ENCODE measurements at places on chromosomes 5 and 9.
A peak's percentile ranks its signal among the peaks of the same experiment; 100 is the strongest.

GRCh38 chr5:154937186-154937717 is 759 bp downstream of the GEMIN5 start:
- no peak for DNase-seq

DNA sequence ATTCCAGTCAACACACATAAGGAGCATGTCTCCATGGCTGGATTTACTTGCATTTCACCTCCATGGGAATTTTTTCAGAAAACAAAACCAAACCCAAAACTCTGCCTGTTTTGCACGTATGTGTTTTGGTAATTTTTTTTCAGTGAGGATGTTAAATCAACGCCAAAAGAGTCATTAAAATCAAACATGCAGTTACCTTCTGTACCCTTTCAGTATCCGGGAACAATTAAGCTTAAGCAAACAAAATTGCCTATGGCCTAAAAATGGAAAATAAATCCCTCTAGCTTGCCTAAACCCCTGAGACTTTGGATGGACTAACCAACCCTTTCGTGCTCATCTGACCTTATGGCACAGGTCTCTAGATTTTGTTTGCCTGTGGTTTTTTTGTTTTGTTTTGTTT is 209.2 kb upstream of the KLF4 start:
- DNase-seq = no peak

DNA sequence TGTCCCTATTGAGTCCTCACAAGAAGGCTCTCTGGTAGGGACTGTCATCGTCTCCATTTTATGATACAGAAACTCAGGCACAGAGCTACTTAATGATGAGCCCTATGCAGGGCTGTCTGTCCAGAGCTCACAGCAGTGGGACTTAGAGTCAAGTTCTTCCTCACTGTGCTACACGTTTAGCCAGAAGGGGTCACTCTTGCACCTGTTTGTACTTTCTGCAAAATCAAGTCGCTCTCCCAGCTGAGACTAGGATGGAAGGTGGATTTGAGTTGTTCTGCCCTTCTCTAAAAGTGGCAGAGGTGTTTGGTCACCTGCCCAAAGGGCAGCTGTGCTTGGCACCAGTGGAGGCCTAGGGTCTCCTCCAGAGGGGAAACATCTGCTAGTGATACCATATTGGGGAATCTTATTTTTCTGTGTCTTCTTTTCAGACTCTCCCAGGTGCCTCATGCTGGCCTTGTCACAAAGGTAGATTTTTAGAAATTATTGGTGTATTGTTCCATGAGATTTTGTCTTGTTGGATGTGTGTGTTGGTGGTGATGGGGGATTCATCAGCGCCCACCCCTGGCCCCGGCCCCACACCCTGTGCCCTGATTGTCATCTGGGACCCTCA is 104.2 kb downstream of the PPARGC1B start:
- DNase-seq = peak; percentile 68

DNA sequence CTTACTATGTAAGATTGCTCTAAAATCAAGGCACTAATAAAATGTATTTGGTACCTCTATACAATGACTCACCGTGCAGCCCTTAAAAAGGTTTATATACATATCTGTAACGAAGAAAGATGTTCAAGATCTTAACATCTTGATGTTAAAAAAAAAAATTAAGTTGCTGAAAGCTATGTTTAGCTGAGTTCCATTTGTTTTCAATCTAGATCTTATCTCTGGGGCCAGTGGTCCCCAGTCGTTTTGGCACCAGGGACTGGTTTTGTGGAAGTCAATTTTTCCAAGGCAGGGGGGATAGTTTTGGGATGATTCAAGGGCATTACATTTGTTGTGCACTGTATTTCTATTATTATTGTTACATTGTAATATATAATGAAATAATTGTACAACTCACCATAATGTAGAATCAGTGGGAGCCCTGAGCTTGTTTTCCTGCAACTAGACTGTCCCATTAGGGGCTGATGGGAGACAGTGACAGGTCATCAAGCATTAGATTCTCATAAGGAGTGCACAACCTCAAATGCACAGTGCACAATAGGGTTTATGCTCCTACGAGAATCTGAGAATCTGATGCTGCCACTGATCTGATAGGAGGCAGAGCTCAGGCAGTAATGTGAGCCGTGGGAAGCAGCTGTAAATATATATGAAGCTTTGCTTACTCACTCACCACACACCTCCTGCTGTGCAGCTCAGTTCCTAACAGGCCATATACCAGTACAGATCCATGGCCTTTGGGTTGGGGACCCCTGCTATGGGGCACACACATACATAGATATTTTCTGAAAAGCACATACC is 27.6 kb upstream of the TSLP start:
- DNase-seq = peak; percentile 36

DNA sequence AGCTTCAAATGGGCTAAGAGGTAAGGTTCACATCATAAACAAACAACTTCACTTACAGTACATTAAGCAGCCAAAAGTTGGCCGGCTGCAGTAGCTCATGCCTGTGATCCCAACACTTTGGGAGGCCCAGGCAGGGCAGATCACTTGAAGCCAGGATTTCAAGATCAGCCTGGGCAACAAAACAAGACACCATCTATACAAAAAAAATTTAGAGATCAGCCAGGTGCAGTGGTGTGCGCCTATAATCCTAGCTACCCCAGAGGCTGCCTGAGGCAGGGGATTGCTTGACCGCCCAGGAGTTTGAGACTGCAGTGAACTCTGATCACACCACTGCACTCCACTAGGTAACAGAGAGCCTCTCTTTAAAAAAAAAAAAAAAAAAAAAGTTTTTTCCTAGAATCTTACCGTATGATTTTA is 16.9 kb downstream of the UBTD2 start:
- no peak for DNase-seq

DNA sequence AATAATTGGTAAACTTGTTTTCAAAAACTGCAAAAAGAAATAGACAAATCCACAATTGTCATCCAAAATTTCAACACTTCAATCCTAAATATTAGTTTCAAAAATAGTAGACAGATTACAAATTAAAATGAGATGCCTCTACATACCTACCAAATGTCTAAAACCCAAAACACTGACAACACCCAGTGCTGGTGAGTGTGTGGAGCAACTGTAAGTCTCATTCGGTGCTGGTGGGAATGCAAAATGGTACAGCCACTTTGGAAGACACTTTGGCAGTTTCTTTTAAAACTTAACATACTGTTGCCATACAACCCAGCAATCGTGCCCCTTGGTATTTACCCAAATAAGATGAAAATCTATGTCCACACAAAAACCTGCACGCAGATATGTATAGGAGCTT is 6.7 kb downstream of the ECM2 start:
- DNase-seq = no peak

- DNase-seq = no peak
Measured at GRCh38 chr5:149049371-149049781, 13.5 kb downstream of the SH3TC2 start.

GRCh38 chr9:101081641-101082040 is 53.1 kb downstream of the PLPPR1 start:
- no peak for DNase-seq

GRCh38 chr5:16757146-16757545 is 140.3 kb upstream of the RETREG1 start:
- DNase-seq = no peak

GRCh38 chr5:77936365-77936693 is 160.2 kb upstream of the TBCA start:
- DNase-seq = no peak

- DNase-seq = peak; percentile 63
Measured at GRCh38 chr5:126801992-126802294, 25.0 kb downstream of the LMNB1 start.

DNA sequence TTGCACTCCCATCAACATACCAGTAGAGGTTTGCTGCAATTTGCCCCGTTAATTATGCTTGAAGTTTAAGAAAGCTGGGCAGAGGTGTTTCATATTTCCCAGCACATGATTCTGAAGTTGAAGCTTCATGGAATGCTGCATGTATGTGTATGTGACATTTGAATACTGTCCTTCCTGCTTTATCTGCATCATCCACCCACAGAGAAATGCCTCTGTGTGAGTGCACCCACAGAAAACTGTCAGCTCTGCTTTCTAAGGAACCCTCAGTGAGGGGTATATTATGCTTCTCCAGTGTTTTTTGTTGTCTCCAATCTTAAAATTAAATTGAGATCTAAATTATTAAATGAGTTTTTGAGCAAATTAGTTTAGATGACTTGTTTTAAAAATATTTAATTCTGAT is 358.1 kb upstream of the PIK3R1 start:
- no peak for DNase-seq

- DNase-seq = no peak
Measured at GRCh38 chr9:130089141-130089540, 35.4 kb downstream of the GPR107 start.

GRCh38 chr9:130363755-130364404 is 80.9 kb upstream of the ASS1 start:
- no peak for DNase-seq

GRCh38 chr9:71685394-71685793 is 82.9 kb downstream of the CEMIP2 start:
- no peak for DNase-seq

- peak; percentile 23 for DNase-seq
Measured at GRCh38 chr9:68704814-68705530, at the start of gene PIP5K1B. Gene PIP5K1B (plus strand): TSS chr9:68705240. CDS start chr9:68822615, 117,375 bp downstream.

DNA sequence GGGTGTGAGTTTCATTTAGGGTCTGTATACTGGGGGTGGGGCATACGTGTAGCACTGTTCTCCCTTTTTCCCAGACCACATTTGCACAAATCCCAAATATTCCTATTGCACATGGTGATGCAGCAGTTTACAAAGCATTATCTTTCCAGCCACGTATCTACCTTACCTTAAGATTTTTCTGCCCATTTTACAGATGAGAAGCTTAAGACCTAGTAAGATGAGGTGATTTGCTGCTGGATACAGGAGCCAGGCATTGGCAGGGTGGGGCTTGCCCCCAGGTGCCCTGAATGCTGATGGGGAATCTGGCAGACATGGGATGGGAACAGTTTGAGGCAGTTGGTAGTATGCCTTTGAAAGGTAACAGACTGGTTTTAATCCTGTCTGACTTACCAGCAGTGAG is 12.5 kb downstream of the LHX2 start:
- DNase-seq = no peak

DNA sequence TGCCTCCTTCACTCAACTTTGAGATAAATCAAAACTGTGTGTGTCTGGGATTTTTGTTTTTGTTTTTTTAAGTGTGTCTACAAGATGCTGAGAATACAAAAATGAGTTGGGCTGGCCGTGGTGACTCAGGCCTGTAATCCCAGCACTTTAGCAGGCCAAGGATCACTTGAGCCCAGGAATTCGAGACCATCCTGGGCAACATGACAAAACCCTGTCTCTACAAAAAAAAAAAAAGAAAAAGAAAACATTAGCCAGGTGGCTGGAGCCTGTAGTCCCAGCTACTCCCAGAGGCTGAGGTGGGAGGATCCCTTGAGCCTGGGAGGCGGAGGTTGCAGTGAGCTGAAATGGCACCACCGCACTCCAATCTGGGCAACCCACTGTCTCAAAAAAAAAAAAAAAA is 21.0 kb downstream of the HNRNPK start:
- DNase-seq = peak; percentile 75

DNA sequence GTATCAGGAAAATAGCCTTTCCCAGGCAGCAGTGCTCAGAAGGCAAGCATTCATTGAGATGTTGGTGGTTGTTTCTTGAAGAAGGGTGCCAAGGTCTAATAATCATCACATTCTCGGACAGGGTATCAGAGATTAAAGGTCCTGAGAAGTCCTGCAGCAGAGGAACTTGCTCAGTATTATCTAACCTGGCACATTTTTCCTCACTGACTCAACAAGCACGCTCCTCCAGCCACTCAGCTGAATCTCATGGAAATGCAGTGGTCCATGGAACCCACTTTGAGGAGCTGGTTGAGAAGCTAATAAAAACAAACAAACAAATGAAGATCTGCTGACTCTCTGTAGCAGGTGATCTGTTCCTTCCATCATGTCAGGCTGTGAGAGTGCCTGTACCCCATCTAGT is 35.3 kb upstream of the ICE1 start:
- no peak for DNase-seq

DNA sequence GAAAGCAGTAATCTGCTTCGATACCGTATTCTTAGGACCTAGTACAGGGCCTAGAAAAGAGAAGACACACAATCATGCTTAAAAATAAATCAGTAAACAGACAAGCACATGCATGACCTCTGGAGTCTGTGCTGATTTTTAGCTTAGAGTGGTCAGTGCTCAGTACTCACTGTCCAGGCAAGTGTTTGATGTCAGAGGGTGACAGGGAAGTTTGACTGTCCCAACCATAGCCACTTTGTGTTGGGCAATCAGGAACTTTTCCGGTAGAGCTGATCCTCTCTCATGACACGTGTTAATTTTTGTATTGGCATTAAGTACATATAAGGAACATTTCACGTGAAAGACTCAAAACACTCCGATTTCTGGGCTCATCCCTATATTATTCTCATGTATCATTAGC is 464.7 kb upstream of the KLF4 start:
- DNase-seq = no peak

GRCh38 chr5:145568581-145568980 is 266.6 kb downstream of the PRELID2 start:
- peak; percentile 27 for DNase-seq

GRCh38 chr9:107807183-107807582 is 317.6 kb upstream of the KLF4 start:
- peak; percentile 23 for DNase-seq

- no peak for DNase-seq
Measured at GRCh38 chr5:13331585-13331984, 612.9 kb downstream of the DNAH5 start.

GRCh38 chr5:122756264-122756911 is 18.5 kb upstream of the SNX2 start:
- DNase-seq = peak; percentile 90

DNA sequence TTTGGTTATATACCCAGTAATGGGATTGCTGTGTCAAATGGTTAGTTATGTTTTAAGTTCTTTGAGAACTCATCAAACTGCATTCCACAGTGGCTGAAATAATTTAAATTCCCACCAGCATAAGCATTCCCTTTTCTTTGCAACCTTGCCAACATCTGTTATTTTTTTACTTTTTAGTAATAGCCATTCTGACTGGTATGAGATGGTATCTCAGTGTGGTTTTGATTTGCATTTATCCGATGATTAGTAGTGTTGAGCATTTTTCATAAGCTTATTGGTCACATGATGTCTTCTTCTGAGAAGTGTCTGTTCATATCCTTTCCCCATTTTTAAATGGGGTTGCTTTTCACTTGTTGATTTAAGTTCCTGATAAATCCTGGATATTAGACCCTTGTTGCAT is 435.7 kb upstream of the RIOK2 start:
- DNase-seq = peak; percentile 87

GRCh38 chr9:97875111-97875510 is 22.1 kb downstream of the FOXE1 start:
- DNase-seq = no peak

DNA sequence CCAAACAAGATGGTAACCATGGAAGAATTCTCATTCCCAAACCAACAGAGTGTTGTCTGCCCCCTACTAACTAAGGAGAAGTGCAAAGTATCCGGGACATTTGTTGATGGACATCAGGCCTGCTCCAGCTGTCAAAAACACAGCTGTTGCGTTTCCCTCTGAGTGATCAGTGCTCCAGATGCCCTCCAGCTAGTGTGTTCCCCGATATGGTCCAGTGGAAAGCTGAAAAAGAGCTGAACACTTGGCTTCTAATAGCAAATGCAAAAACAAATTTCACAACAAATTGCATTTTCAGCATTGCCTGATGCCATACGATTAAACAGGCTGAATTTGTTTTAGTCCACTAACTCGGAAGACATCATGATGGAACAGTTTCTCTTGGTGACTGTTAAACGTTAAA is 1398.7 kb downstream of the PTPRD start:
- no peak for DNase-seq

Measured in fibroblast of skin of abdomen (primary cell).